ENCODE measurements at places on chromosomes 7 and 10.

DNA sequence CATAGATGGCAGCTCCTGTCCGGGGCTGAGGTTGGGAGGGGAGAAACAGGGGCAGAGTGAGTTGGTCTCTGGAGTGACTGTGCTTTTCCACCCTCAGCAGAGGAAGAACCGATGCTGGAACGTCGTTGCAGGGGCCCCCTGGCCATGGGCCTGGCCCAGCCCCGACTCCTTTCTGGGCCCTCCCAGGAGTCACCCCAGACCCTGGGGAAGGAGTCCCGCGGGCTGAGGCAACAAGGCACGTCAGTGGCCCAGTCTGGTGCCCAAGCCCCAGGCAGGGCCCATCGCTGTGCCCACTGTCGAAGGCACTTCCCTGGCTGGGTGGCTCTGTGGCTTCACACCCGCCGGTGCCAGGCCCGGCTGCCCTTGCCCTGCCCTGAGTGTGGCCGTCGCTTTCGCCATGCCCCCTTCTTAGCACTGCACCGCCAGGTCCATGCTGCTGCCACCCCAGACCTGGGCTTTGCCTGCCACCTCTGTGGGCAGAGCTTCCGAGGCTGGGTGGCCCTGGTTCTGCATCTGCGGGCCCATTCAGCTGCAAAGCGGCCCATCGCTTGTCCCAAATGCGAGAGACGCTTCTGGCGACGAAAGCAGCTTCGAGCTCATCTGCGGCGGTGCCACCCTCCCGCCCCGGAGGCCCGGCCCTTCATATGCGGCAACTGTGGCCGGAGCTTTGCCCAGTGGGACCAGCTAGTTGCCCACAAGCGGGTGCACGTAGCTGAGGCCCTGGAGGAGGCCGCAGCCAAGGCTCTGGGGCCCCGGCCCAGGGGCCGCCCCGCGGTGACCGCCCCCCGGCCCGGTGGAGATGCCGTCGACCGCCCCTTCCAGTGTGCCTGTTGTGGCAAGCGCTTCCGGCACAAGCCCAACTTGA, 2.7 kb downstream of the REPIN1 start:
- DNase-seq, result no peak

DNA sequence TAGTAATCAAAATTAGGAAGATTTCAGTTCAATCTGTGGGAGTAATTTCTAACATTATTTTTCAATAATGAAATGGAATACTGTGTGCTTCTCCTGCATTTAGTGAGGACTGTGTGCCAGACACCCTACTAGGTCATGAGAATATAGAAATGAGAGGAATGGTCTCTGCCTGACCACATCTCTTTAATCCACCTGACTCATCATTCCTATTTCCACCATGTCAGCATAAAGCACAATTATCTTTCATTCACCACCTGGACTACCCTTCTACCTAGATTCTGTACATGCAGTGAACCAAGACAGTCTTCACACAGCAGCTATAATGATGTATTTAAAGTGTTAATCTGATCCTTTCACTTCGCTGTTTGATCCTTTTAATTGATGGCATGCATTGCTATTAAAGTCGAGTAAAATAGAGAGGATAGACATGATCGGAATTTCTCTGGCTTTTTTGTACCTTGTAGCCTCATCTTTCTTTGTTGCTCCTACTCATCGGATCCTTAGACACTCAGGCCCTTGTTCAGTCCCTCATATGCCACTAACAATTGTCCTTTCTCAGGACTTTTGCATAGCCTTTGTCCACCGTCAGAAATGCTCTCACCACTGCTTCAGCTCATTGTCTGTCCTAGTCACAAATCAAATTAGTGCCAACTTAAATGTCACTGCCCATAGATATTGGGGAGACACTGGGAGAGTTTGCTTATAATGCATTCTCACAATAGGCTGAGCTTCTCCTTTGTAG, 1037.1 kb downstream of the REEP3 start:
- no peak for DNase-seq

GRCh38 chr10:87930934-87931835, 67.8 kb downstream of the PTEN start:
- DNase-seq, result no peak

GRCh38 chr10:117421985-117422384, 46.7 kb upstream of the PDZD8 start:
- no peak for DNase-seq

DNA sequence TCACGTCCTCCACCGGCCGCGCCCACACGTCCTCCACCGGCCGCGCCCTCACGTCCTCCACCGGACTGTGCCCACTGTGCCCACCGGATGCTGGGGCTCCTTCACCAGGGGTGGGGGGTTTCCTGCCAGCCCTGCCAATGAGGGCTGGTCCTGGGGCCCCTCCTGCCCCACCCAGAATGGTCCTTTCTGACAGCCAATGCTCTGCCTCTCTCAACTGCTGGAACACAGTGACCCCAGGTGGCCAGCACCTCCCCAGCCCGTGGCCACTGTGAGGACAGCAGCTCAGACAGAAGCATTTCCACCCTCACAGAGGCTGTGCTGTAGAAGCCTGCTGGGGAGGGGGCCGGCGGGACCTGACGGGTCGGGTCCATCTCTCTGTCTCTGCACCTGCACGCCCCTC, 90.1 kb upstream of the DNAAF5 start:
- DNase-seq, result no peak

GRCh38 chr10:20614911-20615310, 282.2 kb downstream of the NEBL start:
- no peak for DNase-seq

- DNase-seq, result no peak
Observed at GRCh38 chr10:46534828-46535524, 21.5 kb downstream of the GPRIN2 start.

DNA sequence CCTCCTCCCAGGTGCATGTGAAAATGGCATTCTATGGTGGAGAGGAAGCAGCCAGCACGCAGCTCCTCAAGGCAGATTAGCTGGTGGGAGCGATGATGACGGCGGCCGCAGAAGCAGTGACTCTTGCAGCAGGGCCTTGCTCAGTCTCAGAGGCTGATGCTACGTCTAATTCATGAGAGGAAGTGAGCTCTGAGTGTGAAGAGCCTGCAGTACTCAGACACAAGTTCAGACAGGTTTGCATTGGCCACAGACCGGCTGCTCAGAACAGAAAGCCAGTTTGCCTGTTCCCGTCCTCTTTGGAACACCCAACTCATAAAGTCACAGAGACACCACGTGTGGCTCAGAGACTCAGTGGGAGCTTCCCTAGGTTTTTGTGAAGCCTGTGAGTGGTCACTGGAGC, 136.5 kb downstream of the ADARB2 start:
- no peak for DNase-seq

GRCh38 chr10:46232084-46232483, 54.7 kb upstream of the ANTXRL start:
- DNase-seq, result no peak

DNA sequence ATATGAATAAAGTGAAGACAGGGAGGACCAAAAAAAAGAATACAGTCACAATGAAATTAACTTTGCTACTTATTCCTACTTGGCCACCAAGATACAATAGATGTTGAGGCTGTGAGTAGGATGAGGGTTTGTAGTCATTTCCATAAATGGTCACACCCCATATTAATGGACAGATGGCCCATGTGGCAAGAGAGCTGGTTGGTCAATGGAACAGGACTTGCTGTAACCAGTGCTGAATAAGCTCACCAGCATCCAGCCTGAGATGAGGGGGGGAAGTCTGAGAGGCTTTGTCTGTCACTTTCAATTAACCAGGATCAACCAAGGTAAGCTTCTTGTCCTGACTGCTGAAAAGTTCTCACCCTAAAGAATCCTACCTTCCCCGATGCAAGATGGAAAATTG, 130.4 kb upstream of the KCNMA1 start:
- DNase-seq, result no peak

GRCh38 chr10:122154031-122154544, 117.0 kb upstream of the BTBD16 start:
- no peak for DNase-seq

GRCh38 chr7:2542011-2542915, 13.1 kb downstream of the BRAT1 start:
- DNase-seq, result no peak

GRCh38 chr10:11573497-11573896, 38.0 kb downstream of the USP6NL start:
- DNase-seq, result no peak

- no peak for DNase-seq
Observed at GRCh38 chr10:99660662-99661376, 1.5 kb downstream of the ENTPD7 start.

GRCh38 chr10:132137111-132138072, 49.4 kb upstream of the DPYSL4 start:
- no peak for DNase-seq

- DNase-seq, result no peak
Observed at GRCh38 chr7:45642044-45642443, 67.9 kb downstream of the ADCY1 start.

GRCh38 chr10:119029613-119030420, at the start of gene NANOS1:
Gene NANOS1, plus strand, starts transcription at chr10:119029714. Its CDS starts 88 bp downstream, at chr10:119029802.
- DNase-seq, result no peak

DNA sequence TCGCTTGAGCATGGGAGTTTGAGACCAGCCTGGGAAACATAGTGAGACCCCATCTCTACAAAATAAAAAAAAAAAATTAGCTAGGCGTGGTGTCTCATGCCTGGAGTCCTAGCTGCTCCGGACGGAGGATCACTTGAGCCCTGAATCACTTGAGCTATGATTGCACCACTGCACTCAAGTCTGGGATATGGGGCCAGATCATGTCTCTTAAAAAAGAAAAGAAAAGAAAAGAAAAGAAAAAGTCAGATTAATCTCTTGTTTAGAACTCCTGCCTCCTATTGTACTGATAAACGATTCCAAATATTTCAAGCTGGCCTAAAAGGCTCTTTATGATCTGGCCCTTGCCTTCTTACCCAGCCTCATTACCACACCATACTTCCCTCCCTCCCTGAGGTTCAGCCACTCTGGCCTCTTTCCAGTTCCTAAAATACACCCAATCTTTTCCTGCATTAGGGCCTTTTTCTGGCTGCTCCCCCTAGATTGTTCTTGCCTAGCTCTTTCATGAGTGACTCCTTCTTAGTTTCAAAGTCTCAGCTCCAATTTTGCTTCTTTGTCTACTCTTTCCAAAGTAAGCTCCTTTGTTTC, 41.7 kb downstream of the VCL start:
- no peak for DNase-seq

DNA sequence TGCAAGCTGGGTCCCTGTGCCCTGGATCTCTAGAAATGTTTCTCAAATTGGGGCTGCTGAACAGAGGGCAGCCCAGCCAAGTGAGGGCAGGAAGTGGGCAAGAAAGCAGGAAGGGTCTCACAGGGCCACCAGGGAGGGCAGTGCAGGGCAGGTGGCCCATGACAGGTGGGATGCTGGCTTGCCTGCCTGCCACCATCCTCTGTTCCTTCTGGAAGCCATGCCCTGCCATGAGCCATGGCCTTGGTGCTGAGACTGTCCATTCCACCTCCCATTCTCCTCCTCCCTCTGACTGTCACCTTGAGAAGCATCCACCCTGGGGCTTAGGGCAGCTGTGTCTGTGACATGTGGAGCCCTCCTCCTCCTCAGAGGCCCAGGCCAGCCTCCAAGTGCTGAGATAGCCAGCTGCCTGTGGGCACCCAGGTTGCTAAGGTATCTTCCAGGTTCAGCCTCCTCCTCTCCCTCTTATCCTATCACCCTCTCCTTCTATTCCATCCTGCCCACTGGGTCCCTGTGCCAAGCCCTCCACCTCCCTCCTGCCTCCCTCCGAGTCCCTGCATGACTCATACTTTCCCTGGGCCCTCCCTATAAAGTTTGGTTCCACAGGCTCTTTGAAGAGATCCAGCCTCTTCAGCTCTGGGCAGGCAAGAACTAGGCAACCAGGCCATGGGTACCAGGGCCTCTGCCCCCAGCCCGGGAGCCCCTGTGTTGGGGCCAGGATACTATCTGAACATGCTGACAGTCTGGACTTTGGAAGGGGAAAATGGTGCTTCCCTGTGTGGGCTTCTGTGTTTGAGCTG, 1.3 kb downstream of the VSIR start:
- no peak for DNase-seq

DNA sequence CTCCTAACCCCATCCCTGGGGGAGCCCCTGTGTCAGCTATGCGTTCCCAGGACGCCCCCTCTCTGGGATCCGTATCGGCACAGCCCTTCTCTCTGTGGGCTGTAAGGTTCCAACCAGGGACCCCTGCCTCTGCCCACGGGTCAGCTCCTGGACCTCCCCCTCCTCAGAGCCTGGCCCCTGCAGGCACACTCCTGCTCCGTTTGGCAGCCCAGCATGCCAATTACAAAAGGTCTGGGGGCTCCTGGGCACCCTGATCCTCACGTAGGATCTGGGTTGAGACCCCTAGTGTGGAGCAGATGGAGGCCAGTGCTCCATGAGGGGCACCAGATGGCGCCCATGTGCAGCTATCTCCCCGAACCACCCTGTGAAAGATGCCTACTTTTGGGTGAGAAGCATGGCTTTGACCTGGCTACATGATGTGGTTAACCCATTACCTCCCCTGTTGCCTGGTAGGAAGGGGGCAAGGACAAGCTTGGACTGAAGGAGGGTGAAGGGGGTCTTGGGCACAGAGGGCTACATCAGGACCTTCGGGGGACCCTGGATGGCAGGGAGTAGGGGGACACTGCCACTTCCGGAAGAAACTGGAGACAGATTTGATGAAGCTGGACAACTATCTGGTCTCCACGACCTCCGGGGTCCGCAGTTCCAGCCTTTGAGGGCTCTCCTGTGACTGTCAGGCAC, 9.0 kb downstream of the TACR2 start:
- no peak for DNase-seq

GRCh38 chr10:113891476-113891875, 37.0 kb downstream of the NHLRC2 start:
- no peak for DNase-seq
